Activated CD8-positive, alpha-beta memory T cell treated with anti-CD3 and anti-CD28 coated beads, Interleukin-2, amount 10 ng/mL, durations not matched to agents 7 days and 5 days (primary cell): ENCODE measurements at places on chromosomes 3 and 15. TPM values are rescaled to one million over a fixed set of nuclear protein-coding genes. Genes with fewer than 3 reads are reported as not detected.

DNA sequence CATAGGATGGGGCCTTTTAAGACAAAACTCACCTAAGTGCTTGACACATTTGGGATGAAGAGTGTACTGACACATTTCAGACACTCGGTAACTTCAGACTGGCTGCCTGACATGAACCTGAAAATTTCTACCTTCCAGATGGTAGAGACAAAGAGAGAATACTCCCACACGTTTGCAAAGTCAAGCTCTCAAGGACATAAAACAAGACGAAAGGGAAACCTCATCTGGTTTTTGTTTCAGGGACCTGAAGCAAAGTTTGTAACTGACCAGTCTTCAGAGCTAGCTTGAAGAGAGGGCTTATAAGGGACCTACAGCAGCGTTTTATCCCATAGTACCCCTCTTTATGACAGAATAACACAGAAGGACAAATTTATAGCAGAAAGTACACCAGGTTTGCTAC is 41.9 kb downstream of the ZNF621 start:
- DNase-seq: no peak
- H3K4me3 ChIP-seq: no peak overlapping the region
- peaks cover 8% of the 10 kb centered on the region for H3K27me3 ChIP-seq
- no peaks in the 10 kb centered on the region for H3K4me1 ChIP-seq
- no peak overlapping the region for H3K27ac ChIP-seq

The IQCF5 gene
- not detected for total RNA-seq

- H3K4me3 ChIP-seq: no peak overlapping the region
- no peak overlapping the region for H3K27ac ChIP-seq
- no peak for DNase-seq
- peaks cover 29% of the 10 kb centered on the region for H3K4me1 ChIP-seq
Observed at GRCh38 chr3:15345608-15346137, 13.3 kb upstream of the SH3BP5 start.

DNA sequence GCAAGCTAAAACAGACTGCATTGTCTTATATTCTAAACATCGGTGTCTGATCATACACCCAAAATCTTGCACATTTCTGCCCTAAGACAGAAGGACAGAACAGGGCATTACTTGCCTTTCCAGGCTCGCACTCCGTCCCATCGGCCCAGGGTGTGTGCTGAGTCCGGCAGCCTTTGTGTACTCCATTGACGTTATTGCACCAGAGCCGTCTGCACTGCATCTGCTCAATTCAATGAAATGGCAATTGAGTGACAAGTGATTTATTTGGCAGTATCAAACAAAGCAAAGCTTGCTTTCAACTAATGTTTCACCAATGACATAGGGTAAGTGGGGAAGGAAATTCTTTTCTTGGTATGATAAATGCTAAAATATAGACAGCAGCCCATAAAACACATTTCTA is 40.0 kb downstream of the ADAMTS9 start:
- H3K4me1 ChIP-seq: no peaks in the 10 kb centered on the region
- H3K4me3 ChIP-seq: no peak overlapping the region
- DNase-seq: no peak
- no peaks in the 10 kb centered on the region for H3K36me3 ChIP-seq

DNA sequence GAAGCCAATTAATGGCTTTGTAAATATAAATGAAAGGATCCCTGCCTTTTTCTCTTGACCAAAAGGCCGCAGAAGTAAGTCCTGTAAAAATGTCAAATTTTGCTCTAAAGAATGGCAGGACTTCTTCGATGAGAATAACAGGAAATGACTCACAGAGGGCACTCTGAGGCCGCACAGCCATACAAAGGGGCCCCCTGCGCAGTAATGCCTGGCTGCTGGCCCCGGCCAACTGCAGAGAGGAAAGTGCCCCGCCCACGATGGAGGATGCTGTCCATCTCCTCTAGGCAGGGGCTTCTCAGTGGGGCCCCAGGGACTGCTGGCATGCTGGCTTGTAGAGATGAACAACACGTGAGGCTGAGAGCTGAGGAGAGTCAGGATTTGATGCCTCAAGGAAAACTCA is 18.1 kb upstream of the SCN10A start:
- H3K27ac ChIP-seq: peak overlapping the region; percentile 35
- no peaks in the 10 kb centered on the region for H3K36me3 ChIP-seq

- no peak overlapping the region for H3K27ac ChIP-seq
- H3K27me3 ChIP-seq: no peaks in the 10 kb centered on the region
- no peaks in the 10 kb centered on the region for H3K36me3 ChIP-seq
- no peak overlapping the region for H3K4me3 ChIP-seq
- DNase-seq: no peak
Observed at GRCh38 chr3:115363071-115363470, 216.0 kb upstream of the ZBTB20 start.

DNA sequence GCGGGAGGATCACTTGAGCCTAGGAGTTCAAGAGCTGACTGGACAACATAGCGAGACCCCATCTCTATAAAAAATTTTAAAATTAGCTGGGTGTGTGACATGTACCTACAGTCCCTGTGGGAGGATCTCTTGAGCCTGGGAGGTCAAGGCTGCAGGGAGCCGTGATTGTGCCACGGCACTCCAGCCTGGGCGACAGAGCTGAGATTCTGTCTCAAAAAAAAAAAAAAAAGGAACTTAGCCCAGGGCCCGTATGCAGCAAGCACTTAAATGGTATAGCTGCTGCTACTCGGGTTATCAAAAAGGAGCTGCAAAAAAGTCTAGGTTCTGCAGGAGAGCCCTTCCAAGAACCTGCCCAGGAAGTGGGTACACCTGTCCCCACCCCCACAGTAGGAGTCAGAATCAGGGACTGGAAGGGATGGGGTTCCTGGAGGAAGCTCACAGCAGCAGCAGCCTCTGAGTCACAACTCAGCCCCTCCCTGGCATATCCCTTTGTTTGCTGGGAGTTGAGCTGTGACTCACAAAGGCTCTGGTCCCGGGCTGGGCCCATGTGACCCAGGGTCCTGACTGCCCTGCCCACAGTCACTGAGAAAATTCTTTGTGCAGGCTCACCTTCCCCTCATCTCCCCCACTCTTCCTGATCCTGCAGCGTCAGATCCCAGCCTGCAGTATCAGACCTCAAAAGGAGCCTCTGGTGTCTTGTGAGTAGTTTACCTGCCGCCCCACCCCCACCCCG is at the start of gene SPATA12:
Gene SPATA12 (plus strand): TSS at position 576 of the 733 bp plus-strand sequence. CDS start 13,031 bp downstream, outside the sequence.
- peaks cover 9% of the 10 kb centered on the region for H3K27me3 ChIP-seq
- H3K4me3 ChIP-seq: no peak within 1 kb of the TSS
- no peak for DNase-seq
- peaks cover 7% of the 10 kb centered on the region for H3K4me1 ChIP-seq
- H3K36me3 ChIP-seq: no peaks in the 10 kb centered on the region
- no peak within 1 kb of the TSS for H3K27ac ChIP-seq

- no peaks in the 10 kb centered on the region for H3K4me1 ChIP-seq
- H3K36me3 ChIP-seq: no peaks in the 10 kb centered on the region
- no peak overlapping the region for H3K4me3 ChIP-seq
- no peak for DNase-seq
Observed at GRCh38 chr15:78672285-78673014, 31.4 kb upstream of the CHRNB4 start.

- H3K36me3 ChIP-seq: no peaks in the 10 kb centered on the region
- H3K4me3 ChIP-seq: no peak overlapping the region
- H3K4me1 ChIP-seq: no peaks in the 10 kb centered on the region
- no peak for DNase-seq
- no peak overlapping the region for H3K27ac ChIP-seq
Observed at GRCh38 chr3:62712746-62713145, 162.5 kb downstream of the CADPS start.

- no peaks in the 10 kb centered on the region for H3K27me3 ChIP-seq
- peak overlapping the region; percentile 84 for H3K27ac ChIP-seq
- peaks cover 87% of the 10 kb centered on the region for H3K36me3 ChIP-seq
- no peak for DNase-seq
- peak overlapping the region; percentile 48 for H3K4me3 ChIP-seq
Observed at GRCh38 chr3:45948311-45948781, 5.1 kb downstream of the CXCR6 start.

DNA sequence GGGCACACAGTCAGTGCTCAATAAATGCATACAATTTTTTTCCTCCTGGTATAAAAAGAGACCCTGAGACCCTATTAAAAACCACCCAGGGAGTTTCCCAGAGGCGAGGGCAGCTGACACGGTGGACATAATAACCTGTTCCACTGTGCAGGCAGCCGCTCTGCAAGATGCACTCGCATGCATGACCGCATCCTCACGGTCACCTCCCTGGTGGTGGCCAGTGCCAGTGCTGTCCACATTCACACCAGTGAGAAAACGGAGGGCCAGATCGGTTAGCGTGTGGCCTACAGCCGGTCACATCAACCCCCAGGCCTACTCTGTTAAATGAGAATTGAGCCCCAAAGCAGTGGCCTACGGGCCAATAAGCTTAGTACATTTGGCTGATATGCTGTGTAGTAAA is 24.8 kb downstream of the SH3BP5 start:
- no peaks in the 10 kb centered on the region for H3K27me3 ChIP-seq
- peaks cover 26% of the 10 kb centered on the region for H3K36me3 ChIP-seq
- H3K4me1 ChIP-seq: peaks cover 72% of the 10 kb centered on the region
- H3K4me3 ChIP-seq: no peak overlapping the region
- H3K27ac ChIP-seq: no peak overlapping the region
